ENCODE measurements at places on chromosomes 2 and 18.

DNA sequence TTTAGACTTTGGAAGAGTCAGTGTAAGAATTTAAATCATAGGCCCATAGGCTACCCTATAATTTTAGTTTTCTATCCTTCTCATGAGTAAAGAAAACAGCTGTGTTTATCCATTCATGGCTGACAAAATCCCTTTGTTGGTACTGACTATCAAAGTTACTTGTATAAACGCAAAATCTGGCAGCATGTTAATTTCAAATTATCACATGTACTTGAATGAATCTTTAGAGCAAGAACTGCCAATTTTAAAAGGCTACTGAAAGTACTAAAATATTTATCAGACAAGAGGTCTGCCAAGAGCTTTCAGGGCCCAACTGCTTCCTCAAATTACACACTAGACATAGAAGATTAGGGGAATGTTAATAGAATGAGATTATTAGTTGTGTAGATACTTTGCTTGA, 66.6 kb downstream of the MYL12B start:
- DNase-seq = no peak

- DNase-seq = no peak
Observed at GRCh38 chr2:16114070-16114469, 173.7 kb downstream of the MYCN start.

- no peak for DNase-seq
Observed at GRCh38 chr18:35029770-35030169, 11.4 kb upstream of the MAPRE2 start.

GRCh38 chr2:75561566-75562512, 1.1 kb upstream of the EVA1A start:
- no peak for DNase-seq

DNA sequence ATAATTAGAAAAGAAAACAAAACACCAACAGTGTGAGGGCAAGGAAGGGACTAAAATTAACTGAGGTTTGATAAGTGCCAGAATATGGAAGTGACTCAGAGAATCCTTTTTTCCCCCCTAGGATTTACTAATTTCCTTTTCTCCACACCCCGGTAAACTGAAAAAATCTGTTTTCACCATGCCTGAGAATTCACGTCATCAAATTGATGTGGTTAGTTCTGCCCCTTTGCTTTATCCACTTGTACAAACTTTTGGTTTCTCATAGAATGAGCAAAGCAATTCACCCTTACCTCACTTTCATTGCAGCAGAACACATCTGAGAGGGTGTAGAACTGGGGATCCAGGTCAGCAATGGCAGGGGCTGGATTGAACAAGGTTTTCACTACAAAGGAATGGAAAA, 57.8 kb downstream of the RBKS start:
- DNase-seq = no peak

- DNase-seq = no peak
Observed at GRCh38 chr18:32454593-32454992, 16.1 kb downstream of the GAREM1 start.

- DNase-seq = no peak
Observed at GRCh38 chr2:11842336-11842735, 95.9 kb downstream of the LPIN1 start.

DNA sequence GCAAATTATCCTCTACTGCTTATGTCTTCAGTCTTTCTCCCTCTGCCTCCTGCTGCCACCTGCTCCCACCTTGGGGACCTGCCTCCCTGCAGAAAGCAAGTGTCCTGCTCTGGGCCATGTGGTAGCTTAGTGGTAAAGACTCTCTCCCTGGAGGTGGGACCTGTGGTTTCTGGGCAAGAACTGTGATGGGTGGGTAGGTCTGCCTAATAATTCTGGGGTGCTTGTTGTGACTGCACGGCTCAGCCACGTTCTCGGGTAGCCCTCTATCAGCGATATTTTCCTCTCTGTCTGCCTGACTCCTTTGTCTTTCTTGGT, 16.4 kb upstream of the CD28 start:
- no peak for DNase-seq

DNA sequence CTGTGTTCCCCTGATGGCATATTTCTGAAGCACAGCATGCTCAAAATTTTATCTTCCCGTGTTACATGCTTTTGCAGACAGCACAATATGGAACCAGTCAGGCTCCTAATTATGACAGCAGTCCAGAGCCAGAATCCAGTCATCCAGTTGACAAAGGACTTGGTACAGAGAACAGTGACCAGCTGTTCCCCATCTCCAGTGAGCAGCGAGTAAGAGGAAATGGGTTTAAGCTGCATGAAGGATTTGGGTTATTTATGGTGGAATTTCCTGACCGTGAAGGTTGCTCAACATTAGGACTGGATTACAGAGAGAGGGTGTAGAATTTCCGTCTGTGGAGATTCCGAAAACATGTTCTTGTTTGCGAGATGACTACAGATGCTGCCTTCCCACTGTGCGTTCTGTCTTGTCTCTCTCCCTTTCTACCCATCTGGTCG, 24.4 kb downstream of the SGPP2 start:
- DNase-seq = no peak

DNA sequence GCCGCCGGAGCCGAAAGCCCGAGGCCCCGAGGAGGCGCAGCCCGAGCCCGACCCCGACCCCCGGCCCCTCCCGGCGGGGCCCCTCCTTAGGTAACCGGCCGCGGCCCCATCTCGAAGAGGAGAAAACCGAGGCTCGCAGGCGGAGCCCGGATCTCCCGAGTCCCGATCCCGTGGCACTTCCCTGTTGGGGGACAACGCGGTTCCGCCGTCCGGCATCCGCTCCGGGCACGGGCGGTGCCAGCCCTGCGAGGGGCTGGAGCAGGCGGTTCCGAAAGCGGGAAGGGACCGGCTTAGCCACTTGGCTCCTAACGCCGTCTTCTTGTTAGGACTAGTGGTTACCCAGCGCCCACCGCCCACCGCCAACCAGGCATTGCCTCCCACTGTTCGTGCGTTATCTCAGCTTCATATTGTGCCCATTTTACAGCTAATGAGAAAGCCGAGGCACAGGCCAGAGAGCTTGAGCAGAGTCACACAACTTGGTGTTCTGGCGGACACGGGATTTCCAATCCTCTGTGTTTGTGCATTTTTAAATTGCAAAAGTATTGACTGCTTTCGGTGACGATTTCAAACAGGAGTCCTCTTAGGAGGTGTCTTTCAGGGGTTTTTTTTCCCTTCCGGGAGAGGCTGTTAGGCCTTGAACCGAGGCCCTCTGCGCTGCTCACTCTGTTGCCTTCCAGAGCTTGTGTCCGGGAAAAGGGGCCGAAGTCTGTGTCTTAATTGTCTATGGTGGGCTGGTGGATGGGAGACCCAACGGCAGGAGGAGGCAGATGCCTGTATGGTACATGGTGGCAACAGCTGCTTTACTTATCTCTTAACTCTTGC, 562 bp downstream of the CENPA start:
- DNase-seq = no peak

DNA sequence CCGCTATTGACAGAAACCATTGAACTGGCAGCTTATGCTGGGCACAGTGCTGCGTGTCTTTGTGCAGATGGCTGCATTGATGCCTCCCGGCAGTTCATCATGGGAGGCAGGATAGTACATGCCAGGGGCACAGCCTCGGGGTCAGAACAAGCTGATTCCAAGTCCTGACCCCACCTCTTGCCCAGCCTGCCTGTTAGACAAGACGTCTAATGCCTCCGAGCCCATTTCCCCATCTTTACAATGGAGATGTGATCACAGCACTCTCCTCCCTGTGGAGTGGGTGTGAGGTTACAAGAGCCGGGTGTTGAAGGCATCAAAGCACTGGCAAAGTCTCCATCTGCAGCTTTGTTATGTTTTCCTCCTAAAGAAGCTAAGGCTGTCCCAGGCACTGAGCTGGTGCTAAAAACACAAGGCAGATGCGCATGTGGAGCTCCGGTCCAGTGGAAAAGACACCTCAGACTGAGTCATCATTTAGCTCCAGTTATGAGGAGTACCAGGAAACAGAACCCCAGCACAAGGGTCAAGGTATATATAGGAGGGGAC, 125.7 kb upstream of the EPAS1 start:
- DNase-seq = peak; percentile 51

GRCh38 chr2:3241971-3242746, 135.5 kb downstream of the EIPR1 start:
- no peak for DNase-seq

GRCh38 chr2:168396131-168396530, 59.9 kb upstream of the CERS6 start:
- DNase-seq = no peak

GRCh38 chr18:11600321-11600720, 9.1 kb upstream of the SLC35G4 start:
- no peak for DNase-seq

- peak; percentile 34 for DNase-seq
Observed at GRCh38 chr18:48711651-48712486, 173.0 kb downstream of the CTIF start.

GRCh38 chr2:47916412-47916811, 10.1 kb upstream of the FBXO11 start:
- DNase-seq = no peak

DNA sequence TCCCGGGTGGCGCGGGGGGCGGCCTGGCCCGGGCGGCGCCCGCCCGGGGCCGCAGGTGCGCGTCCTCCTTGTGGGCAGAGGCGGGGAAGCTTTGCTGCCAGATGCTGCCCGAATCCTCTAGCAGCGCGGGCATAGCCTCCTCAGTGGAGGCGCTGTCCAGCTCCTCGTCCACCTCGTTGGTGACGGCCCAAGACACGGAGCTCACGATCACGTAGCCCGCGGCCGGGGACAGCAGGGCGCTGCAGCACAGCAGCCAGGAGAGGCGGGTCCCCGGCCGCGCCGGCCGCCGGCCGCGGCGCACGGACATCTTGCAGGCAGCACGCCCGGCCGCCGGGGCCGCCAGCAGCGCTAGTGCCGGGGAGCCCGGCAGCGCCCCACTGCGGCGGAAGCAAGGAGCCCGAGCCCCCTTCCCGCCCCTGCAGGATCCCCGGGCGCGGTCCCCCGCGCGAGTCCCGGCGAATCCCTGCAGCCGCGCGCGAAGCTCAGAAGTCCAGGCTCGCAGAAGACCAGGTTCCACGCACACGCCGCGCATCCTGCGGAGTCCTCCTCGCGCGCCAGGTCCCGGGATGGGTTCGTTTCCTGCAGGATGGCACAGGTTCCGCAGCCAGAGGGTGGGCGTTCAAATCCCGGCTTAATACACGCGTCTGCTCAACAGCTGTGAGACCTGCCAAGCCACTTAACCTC, at the start of gene CREG2:
CREG2 (minus strand) TSS at position 353 of the 684 bp plus-strand sequence; CDS start at position 307, 46 bp downstream.
- DNase-seq = peak; percentile 66

DNA sequence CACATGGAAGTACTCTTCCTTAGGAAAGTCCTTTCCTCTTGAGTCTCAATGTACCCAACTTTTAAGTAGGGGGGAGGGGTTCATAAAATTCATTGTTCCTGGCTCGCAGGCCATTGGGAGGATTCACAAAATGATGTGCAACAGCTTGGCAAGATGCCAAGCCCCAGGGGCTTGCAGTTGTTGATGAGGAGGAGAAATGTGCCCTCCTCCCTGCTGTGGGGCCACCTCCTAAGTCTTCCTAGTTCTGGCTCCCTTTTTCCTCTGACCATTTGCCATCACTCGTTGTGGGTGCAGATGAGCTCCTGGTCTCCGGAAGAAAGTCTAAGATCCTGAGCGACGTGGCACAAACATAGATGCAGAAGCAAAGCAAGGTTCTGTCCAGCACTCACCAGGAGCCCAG, 435.4 kb downstream of the EIPR1 start:
- no peak for DNase-seq

DNA sequence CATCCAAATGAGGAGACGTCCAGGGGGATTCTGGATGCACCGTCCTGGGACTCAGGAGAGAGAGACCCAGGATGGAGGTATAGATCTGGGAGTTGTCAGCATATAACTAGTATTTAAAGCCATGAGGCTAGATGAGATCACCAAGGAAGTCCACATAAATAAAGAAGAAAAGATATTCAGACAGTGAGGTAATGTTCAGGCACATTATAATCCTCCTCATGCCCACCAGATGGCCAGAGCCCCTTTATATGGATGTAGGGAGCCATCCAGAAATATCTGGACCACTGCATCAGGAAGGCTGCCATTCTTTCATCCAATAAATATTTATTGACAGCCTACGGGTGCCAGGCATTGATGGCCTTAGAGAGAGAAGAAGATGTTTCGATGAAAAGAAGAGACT, 21.2 kb upstream of the NCKAP5 start:
- no peak for DNase-seq

DNA sequence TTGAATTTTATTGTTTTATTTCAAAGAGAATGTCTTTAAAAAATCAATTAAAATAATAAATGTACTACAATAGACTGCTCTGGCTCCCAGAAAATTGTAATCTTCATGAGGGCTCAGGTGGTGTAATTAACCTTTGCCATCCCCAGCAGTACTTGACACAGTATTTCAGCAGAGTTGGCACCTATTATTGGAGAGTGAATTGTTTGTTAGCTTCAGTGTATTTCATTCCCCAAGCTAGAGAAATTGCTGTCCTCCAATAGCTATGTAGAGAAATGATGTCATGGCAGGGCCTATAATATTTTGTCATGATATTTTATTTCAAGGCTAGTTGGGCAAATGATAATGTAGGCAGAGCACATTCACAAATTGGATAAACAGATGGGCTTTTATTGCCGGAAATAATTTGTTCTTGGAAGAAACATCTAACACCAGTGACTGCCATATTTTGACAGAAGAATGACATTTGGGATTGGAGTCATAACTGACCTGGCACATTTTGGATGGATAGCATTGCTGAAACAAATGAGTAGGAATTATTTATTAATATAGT, 712.0 kb upstream of the NXPH2 start:
- no peak for DNase-seq

DNA sequence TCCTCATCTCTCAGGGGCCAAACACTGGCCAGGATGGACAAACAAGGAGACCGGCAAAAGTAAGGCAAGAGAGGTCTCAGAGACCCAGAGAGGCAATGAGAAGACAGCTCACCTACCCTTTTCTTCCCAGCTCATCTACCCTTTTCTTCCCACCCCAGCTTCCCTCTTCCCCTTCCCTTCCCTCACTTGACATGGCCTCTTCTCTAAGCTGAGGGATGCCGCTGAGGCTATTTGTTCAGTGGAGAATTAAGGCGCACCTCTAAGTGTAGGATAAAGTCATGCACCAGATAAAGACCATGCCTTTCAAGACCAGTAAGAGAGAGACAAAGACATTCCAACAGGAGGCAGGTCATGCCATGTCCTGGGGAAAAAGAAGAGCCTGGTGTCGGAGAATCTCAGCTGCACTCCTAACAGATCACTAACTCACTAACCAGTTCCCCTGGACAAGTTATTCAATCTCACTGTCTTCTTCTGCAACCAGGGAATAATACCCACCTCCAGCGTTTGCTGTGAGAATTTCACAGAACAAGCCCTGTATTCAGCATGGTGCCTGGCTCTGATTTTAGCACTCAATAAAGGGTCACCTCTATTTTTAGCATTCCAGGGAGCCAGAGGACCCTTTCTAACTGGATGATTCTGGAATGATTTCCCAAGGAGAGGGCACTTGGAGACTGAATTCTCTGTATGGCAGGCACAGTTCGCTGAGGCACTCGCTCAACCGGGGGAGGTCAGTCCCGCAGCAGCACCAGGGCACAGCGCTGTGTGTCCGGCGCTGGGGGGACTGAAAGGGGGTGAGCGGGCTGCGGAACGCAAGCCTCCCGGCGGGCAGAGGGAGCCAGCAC, 3.0 kb upstream of the FOSL2 start:
- DNase-seq = no peak

GRCh38 chr2:116444256-116444872, 1370.1 kb upstream of the DDX18 start:
- no peak for DNase-seq

Measured in H54 (cell line).